A673 (cell line): ENCODE measurements at places on chromosomes 5 and 9.

- no peak overlapping the region for H3K4me3 ChIP-seq
- no peaks in the 10 kb centered on the region for H3K4me1 ChIP-seq
- no peak overlapping the region for H3K27ac ChIP-seq
- no peaks in the 10 kb centered on the region for H3K27me3 ChIP-seq
- DNase-seq, result no peak
- no peaks in the 10 kb centered on the region for H3K36me3 ChIP-seq
These were observed 85.8 kb upstream of the IL6ST start for GRCh38 chr5:56080375-56081052.

DNA sequence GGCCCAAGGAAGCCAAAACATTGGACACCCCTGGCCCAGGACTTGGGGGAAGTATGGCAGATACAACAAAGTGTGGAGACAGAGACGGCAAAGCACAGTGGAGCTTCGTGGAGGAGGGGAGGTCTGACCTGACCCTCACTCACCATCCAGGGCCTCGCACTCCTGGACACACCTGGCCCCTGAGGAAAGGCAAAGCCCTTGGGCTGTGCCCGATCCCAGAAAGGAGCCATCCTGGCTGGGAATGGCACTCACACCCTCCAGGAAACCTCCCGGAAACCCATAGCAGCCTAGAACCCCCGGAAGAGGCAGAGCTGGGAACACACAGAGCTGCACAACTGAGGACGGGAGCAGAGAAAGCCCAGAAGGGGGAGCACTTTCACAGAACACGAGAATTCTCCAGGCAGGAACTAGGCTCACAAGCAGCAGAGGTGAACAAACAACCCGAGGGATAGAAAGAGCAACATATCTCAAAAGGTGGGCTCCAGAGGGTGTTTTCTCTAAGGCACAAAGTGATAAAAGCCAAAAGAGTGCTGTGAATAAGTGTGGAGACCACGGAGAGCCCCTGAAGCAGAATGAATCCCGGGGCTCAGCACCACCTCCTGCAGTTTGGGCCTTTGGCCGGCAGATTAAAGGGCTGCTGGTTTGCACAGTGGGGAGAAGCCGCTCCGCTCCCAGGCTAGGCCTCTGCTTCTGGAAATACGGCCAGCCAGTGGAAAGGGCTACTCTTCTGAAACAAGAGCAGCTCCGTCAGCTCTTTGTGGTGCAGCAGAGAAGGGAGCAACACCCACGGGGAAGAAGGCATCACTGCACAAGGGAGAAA, 108.2 kb downstream of the UBE2R2 start:
- DNase-seq, result peak; percentile 68
- no peak overlapping the region for H3K4me3 ChIP-seq
- H3K27ac ChIP-seq, result no peak overlapping the region
- H3K27me3 ChIP-seq, result no peaks in the 10 kb centered on the region
- H3K4me1 ChIP-seq, result no peaks in the 10 kb centered on the region
- peaks cover 90% of the 10 kb centered on the region for H3K36me3 ChIP-seq

GRCh38 chr5:108543486-108543885, 161.6 kb upstream of the FBXL17 start:
- H3K4me3 ChIP-seq, result no peak overlapping the region
- no peaks in the 10 kb centered on the region for H3K27me3 ChIP-seq
- H3K27ac ChIP-seq, result no peak overlapping the region
- no peaks in the 10 kb centered on the region for H3K4me1 ChIP-seq
- DNase-seq, result no peak

DNA sequence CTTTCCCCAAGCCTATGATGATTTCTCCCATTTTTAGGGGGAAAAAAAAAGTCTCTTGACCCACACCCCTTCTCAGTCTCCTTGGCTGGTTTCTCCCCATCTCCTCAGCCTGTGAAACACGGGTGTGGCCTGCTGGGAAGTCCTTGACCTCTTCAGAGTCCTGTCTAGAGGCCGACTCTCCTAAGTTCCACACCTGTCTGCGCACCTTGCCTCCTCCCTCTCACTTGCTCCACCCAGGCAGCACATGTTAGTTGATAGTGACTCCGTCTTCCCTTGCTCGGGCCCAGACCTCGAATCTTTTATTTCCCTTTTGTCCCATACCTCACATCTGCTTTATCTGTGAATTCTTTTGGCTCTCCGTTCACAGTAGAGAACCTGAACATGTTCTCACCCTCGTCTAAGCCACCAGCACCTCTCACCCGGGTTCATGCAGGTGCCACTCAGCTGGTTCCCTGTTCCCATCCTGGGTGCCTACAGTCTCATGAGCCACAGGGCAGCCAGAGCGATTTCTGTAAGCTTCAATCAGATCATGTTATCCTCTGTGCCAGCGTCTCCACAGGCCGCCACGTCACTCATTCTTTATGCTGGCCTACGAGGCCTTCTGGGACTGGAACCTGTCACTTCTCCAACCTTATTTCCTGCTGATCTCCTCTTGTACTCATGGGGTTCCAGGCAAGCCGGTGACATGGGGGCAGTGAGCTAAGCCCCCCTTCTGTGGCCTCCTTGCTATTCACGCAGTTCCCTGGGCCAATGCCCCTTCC, 51.7 kb upstream of the LRRTM2 start:
- H3K4me3 ChIP-seq, result no peak overlapping the region
- H3K27ac ChIP-seq, result no peak overlapping the region
- no peaks in the 10 kb centered on the region for H3K27me3 ChIP-seq
- H3K36me3 ChIP-seq, result peaks cover 45% of the 10 kb centered on the region
- no peaks in the 10 kb centered on the region for H3K4me1 ChIP-seq

DNA sequence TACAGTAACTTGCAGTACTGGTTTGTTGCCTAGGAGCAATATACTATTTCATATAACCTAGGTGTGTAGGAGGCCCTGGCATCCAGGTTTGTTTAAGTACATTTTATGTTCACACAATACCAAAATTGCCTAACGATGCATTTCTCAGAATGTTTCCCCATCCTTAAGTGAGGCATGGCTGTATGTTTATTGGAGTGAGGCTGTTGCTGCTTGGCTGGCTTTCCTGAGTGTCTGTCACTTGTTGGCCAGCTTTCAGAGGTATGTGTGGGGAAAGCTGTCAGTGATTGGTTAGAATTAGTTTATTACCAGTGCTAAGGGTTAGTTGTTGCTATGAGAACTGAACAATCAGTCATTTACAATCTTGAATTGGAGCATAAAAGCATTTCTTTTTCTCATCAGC, 154.1 kb upstream of the CDH12 start:
- H3K4me3 ChIP-seq, result no peak overlapping the region
- no peak overlapping the region for H3K27ac ChIP-seq
- H3K4me1 ChIP-seq, result no peaks in the 10 kb centered on the region
- no peaks in the 10 kb centered on the region for H3K36me3 ChIP-seq
- H3K27me3 ChIP-seq, result no peaks in the 10 kb centered on the region
- no peak for DNase-seq
